ENCODE measurements at places on chromosomes 5 and 9.

- no peaks in the 10 kb centered on the region for H3K36me3 ChIP-seq
- H3K27ac ChIP-seq: peak overlapping the region; percentile 17
- H3K4me1 ChIP-seq: no peaks in the 10 kb centered on the region
Measured at GRCh38 chr5:43336159-43336558, 22.9 kb upstream of the HMGCS1 start.

DNA sequence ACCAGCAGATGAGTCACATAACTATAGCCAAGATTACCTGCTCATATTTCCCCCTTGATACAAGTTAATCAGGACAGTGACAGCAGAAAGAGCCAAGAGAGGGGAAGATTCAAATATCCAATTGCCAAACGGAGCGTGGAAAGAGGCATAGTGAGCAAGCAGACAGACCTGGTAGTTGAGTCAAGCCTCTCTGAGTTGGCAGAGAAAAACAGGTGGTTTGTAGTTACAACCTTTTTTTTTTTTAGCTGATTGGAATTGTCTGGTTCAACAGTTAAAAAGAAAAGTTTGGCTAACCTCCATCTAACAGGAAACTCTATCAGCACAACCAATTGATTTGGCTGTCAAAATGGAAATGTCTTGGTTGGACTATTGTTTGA lies 272.1 kb downstream of the TLE1 start:
- H3K4me1 ChIP-seq: peaks cover 5% of the 10 kb centered on the region
- DNase-seq: no peak
- no peaks in the 10 kb centered on the region for H3K27me3 ChIP-seq
- no peak overlapping the region for H3K27ac ChIP-seq

- H3K36me3 ChIP-seq: no peaks in the 10 kb centered on the region
- no peak for DNase-seq
- no peaks in the 10 kb centered on the region for H3K4me1 ChIP-seq
- H3K27ac ChIP-seq: no peak overlapping the region
- no peaks in the 10 kb centered on the region for H3K27me3 ChIP-seq
- no peak overlapping the region for H3K4me3 ChIP-seq
Measured at GRCh38 chr5:158487156-158487555, 612.6 kb downstream of the EBF1 start.

GRCh38 chr5:67092535-67092934 lies 104.1 kb downstream of the CD180 start:
- no peak overlapping the region for H3K27ac ChIP-seq
- DNase-seq: no peak
- H3K36me3 ChIP-seq: peaks cover 26% of the 10 kb centered on the region
- no peak overlapping the region for H3K4me3 ChIP-seq
- H3K27me3 ChIP-seq: no peaks in the 10 kb centered on the region

DNA sequence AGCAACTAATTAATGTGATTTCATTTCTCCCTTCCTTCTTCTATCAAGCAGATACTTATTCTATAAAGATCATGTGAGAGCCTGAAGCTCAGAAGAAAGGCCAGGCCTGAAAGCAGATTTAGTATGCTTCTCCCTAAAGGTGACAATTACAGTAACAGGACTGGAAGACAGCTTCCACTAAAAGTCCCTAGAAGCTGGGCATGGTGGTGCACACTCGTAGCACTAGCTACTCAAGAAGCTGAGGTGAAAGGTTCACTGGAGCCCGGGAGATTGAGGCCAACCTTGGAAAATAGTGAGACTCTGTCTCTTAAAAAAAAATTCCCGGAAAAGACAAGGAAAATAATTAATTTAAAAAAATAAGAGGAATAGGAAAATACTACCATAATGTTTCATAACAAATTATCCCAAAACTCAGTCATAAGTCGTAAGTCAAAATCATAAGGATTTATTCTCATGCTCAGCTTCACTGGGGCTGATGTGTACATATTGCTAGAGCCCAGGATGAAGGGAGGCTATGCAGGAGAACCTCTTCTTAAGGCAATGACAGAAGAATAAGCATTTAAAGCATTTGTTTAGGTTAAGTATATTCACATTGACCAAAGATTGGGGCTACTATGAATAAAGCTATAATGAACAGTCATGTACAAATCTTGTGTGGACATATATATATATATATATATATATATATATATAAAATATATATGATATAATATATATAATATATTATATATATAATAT lies 210.8 kb upstream of the SMARCA2 start:
- no peaks in the 10 kb centered on the region for H3K4me1 ChIP-seq
- no peaks in the 10 kb centered on the region for H3K36me3 ChIP-seq
- DNase-seq: no peak
- no peak overlapping the region for H3K4me3 ChIP-seq

DNA sequence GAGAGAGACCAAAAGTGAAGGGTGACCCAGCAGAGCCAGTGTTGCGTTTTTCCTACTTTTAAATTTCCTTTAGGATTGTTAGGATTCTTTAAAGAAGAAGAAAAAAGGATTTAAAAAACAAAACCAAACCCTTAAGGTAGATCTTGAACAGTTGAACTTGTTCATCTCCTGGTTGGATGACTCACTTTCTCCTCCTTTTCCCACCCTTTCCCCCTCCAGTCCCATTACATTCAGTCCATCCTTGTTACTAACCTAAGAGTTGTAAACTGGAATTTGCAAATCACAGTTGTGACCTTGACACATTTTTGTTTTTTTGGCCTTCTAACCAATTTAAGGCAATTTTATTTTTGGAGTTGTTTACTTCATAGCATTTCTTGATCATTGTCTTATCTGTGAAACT lies 289.2 kb downstream of the ARHGAP26 start:
- no peaks in the 10 kb centered on the region for H3K36me3 ChIP-seq
- H3K27ac ChIP-seq: peak overlapping the region; percentile 97
- DNase-seq: no peak
- H3K4me3 ChIP-seq: no peak overlapping the region

GRCh38 chr5:39185761-39186160 lies 33.6 kb downstream of the FYB1 start:
- no peak for DNase-seq
- H3K4me3 ChIP-seq: no peak overlapping the region
- no peaks in the 10 kb centered on the region for H3K36me3 ChIP-seq
- H3K27me3 ChIP-seq: no peaks in the 10 kb centered on the region
